ENCODE measurements at places on chromosomes 1 and 21.

DNA sequence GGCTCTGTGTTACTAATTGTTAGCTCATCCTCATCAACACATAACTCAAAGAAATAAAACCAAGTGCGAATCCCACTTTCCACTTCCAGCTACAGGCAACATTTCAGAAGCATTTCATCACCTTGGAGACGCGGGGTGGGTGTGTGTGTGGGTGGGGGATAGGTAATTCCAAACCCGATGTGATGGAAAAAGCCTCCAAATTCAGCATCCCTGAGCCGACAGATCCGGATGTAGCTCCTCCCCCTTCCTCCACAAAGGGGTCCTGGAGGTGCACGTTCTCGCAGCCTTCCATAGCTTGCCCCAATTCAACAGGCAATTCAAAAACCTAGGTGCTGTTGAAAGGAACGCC, 486 bp downstream of the HSPA13 start:
- peak; percentile 36 for DNase-seq

DNA sequence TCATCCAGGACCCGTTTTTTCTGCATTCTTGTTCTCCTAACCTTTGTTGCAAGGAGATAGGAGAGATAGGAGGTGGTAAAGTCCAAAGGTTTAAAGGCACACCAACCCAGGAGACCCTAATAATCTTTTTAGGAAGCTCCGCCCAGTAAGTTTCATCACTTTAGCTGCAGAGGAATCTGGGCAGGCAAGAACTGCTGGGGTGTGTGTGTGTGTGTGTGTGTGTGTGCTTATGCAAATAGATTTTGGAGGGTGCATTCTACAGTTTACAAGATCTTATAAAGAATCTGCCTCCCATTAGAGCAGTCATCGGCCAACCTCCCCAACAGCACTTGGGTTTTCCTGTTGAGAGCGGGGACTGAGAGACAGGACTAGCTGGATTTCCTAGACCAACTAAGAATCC, 3.9 kb upstream of the IL10 start:
- no peak for DNase-seq

- no peak for DNase-seq
Measured at GRCh38 chr1:233386336-233386735, 58.8 kb downstream of the MAP3K21 start.

DNA sequence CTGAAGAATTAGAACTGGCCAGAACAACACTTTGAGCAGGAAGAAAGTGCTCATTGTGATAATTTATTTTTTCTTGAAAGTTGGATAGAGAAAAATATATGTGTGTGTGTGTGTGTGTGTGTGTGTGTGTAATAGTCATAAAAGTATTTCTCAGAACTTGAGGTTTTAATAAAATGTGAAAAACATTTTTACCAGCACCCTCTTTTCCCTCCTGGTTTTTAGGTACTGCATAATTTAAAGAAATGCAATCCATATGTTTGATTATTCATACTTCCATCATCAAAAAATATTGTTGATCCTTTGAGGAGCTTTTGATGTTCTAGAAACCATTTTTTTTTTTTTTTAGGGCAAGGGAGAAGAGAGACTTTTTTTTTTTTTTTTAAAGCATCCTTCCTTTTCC, 66.8 kb upstream of the JUN start:
- DNase-seq = no peak

DNA sequence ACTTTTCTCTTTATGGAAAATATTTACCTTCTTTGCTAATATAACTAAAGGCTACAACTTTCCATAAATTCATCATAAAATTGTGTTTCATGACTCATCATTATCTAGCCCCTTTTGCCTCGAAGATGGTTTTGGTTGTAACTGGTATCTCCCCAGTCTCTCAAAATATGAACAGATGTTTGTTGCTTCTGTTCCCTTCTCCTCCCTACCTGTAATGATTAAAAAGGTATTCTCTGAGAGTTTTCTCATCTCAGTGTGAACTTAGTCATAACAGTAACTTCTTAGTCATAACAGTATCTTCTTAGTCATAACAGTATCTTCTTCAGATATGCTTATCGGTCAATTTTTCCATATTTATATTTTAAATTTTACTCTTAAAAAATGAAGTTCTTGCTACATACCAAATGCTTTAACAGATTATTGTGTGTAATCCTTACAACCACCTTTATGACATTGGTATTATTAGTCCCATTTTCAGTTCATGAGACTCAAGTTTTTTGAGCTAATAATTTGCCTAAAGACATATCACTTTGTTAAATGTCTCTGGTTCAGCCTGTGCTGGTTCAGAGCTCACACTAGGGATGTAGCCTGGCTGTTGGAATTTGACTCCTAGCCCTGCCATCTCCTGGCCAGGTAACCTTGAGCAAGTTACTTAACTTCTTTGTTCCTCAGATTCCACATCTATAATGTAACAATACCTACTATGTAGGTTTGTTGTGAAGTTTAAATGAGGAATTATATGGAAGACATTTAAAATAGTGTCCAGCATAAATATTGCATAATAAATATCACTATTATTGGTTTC, 32.6 kb downstream of the ATP1B1 start:
- DNase-seq = no peak

- no peak for DNase-seq
Measured at GRCh38 chr1:58893257-58893869, 109.5 kb upstream of the JUN start.

- no peak for DNase-seq
Measured at GRCh38 chr1:100530880-100531487, 7.0 kb upstream of the GPR88 start.

- DNase-seq = no peak
Measured at GRCh38 chr1:202365092-202365815, 16.8 kb downstream of the PPP1R12B start.

GRCh38 chr1:26597629-26598039, 68.1 kb downstream of the RPS6KA1 start:
- DNase-seq = no peak

- no peak for DNase-seq
Measured at GRCh38 chr1:18882486-18882885, 19.9 kb downstream of the ALDH4A1 start.

DNA sequence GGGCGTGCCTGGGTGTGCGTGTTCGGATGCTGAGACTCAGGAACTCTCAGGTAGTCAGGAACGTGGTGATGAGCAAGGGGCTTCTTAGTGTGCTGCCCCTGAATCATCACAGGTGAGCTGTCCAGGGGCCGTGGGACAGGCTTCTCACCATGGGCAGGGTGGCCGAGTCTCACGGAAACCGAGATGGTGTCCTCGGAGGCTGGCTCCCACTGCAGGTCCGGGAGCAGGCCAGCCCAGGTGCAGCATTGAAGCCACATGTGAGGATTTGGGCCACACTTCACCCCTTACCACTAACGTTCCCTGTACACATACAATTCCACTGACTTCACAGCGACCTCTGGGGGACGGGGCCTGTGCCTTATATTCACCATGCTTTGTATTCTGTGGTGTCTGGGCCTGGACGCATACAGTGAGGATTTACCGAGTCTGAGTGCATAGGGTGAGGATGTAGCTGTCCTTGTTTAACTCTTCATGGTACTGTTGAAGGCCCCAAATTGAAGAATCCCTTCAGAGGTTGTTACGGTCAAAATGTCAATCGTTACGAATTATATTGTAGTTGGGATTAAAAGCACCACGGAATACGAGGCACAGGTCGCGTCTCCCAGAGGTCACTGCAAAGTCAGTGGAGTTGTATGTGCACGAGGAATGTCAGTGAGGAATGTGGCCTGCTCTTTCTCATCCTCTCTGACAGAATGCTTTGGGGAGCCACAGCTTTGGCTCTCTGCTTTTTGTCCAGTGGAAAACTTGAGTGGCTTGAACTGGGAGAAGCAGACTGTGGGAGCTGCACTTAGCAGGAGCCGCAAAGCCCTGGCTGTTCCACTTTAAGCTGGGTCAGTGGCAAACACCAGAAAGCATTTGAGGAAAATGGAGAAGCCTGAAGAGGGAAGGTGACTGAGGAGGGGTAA, 95.3 kb downstream of the MTR start:
- DNase-seq = no peak

DNA sequence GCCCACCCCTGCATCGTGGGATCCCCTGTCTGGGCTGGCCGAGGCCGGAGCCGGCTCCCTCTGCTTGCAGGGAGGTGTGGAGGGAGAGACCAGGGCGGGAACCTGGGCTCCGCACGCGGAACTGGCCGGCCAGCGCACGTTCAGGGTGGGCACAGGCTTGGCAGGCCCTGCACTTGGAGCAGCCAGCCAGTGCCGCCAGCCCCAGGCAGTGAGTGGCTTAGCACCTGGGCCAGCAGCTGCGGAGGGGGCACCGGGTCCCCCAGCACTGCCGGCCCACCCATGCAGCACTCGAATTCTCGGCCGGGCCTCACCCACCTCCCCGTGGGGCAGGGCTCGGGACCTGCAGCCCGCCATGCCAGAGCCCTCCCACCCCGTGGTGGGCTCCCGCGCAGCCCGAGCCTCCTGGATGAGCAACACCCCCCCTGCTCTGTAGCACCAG, 422.6 kb downstream of the AMY1C start:
- DNase-seq = no peak

DNA sequence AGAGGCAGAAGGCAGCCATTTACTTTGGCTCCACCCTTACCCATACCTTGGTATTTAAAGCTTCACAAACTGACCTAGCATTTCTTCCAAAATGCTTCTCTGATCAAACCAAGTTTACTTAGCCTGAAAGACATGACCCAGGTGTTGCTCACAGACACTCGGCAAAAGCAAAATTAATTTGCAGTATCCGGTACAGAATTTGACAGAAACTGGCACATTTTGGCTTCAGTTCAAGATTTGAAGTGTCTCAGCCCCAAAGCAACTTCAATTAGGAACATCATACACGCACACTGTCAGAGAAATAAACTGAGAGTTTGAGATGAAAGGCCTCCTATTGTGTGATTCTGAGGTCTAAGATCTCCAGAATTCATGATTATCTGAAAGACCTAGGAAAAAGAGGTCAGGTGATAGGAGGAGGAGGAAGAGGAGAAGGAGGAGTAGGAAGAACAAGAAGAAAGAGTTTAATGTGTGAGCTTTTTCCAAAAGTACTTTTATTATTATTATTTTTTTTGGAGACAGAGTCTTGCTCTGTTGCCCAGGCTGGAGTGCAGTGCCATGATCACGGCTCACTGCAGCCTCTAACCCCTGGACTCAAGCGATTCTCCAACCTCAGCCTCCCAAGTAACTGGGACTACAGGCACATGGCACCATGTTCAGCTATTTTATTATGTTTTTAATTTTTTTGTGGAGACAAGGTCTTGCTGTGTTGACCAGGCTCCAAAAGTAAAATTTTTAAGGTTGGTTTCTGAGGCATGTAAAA, 143.6 kb downstream of the SLC45A1 start:
- DNase-seq = no peak

- no peak for DNase-seq
Measured at GRCh38 chr21:41226853-41227252, 58.9 kb downstream of the BACE2 start.

DNA sequence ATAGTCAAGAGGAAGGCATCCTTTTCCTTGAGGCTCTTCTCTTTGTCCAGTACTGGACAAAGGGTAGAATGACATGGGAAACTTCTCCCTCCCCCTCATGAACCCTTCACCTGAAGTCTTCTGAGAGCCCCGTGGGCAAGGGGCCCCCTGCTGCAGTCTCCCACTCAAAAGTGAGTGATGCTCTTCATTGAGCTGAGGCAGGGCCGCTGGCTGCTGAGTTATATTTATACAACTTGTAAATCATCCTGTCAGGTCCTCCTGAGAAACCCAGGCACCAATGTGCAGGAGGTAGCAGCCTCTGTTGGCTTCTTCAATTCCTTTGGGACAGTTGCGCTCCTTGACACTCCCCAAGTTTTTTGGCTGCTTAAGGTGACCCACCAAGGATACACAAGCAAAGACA, 150.2 kb downstream of the IGSF21 start:
- DNase-seq = no peak

DNA sequence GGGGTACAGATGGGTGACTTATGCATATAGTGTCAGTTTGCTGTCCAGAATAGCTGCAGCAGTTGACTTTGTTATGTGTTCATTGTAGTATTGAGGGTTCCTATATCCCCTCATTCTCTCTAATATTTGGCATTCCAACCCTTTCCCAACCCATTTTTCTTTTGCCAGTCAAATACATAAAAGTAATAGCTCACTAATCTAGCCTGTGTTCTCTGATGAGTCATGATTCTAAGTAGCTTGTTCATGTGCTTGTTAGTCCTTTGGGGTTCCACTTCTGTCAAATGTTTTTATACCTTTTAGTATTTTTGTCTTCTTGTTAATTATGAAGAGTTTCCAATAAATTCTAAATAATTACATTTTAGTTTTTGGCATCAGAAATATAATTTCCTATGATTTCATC, 99.2 kb upstream of the MROH9 start:
- DNase-seq = no peak

GRCh38 chr1:184664042-184664660, 90.5 kb downstream of the EDEM3 start:
- peak; percentile 86 for DNase-seq

DNA sequence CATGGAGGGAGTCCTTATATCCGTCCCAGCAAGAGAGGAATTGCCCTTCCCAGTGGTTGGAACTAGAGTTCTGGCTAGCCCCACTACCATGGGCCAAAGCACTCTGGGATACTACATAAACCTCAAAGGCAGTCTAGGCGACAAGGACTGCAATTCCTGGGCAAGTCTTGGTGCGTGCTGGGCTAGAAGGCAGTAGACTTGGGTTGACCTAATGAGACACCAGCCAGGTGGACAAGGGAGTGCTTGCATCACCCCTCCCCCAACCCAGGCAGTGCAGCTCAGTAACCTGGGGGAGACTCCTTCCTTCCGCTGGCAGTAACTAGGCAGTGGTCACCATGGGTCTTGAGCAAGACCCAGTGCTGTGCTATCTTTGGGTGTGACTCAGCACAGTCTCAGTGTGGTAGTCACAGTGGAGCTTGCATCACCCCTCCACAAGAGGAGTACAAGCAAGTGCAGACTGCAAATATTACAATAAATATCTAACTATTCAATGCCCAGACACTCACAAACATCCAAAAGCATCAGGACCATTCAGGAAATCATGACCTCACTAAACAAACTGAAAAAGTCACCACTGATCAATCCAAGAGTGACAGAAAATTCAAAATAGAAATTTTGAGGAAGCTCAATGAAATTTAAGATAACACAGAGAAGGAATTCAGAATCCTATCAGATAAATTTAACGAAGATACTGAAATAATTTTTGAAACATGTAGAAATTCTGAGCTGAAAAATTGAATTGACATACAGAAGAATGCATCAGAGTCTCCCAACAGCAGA, 84.7 kb upstream of the LYPLAL1 start:
- DNase-seq = no peak

- DNase-seq = no peak
Measured at GRCh38 chr1:59389847-59390246, 93.0 kb downstream of the FGGY start.

- DNase-seq = peak; percentile 73
Measured at GRCh38 chr1:209405183-209405814, 178.2 kb upstream of the CAMK1G start.

DNA sequence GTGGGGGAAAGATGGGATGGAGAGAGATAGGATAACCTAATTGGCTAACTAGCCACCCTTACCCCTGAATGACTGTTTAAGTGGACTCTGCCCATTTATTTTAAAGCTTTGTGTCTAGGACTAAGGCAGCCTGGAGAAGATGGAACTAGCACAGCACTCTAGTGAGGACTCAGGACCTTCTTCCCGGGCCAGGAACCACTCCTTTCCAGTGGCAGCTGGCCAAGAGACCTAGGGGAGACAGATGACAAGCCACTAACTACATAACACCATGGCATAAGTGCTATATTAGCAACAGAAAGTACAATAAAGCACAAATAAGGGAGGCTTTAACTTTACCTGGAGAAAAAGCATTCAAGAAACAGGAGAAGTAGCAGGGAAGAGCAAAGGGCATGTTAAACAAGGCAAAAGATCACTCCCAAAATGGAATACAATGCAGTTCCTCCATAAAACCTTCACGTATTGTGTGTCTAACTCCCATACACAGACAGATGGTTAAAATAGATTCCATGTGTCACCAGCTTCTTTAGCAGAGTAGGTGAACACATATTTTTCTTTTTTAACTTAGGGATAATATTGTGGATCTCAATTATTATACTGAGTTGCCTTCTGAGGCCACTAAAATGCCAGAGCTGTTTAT, 20.6 kb downstream of the CLCA1 start:
- no peak for DNase-seq

Measured in NT2/D1 (cell line).